Immature natural killer cell (primary cell): ENCODE measurements at places on chromosomes 5 and 9.

GRCh38 chr5:67085616-67086015 is 111.0 kb downstream of the CD180 start:
- no peak for DNase-seq

DNA sequence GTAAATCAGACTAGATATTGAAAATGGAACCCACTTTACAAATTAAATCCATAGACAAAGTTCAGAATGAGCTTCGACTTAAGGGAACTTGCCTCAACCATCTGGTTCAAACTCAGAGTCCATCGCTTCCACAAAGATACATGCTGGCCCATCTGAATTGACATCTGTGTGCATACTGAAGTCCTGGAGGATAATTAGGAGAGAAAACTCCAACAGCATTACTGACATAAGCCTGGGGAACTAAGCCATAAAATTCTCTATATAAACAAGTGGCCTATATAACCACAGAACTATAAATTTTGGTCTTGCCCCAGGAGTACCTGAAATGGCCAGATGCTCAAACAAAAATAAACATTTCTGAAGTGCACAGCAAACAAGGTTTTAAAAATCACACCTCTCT is 94.4 kb downstream of the IZUMO3 start:
- DNase-seq, result no peak

- no peak for DNase-seq
Observed at GRCh38 chr5:179269781-179270543, 75.3 kb downstream of the ADAMTS2 start.

DNA sequence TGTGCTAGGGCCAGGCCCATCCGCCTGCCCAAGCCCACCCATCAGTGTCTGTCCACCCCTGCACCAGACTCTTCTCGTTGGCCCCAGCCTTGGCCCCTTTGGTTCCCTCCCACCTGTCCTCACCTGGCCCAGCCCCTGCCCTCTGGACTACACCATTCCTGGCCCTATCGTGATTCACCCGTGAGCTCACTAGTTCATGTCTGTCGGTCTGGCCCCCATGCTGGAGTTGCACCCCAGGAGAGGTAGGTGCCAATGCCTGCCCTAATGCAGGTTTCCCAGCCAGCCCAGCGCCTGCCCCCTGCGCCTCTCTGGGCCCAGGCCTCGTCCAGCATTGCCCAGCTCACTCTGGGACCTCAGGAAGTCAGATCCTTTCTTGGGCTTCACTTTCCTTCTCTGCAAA is 115.4 kb upstream of the LMX1B start:
- no peak for DNase-seq

GRCh38 chr5:172897481-172898217 is 61.6 kb upstream of the RPL26L1 start:
- DNase-seq, result peak; percentile 19

- no peak for DNase-seq
Observed at GRCh38 chr5:145072889-145073288, 762.3 kb downstream of the PRELID2 start.

DNA sequence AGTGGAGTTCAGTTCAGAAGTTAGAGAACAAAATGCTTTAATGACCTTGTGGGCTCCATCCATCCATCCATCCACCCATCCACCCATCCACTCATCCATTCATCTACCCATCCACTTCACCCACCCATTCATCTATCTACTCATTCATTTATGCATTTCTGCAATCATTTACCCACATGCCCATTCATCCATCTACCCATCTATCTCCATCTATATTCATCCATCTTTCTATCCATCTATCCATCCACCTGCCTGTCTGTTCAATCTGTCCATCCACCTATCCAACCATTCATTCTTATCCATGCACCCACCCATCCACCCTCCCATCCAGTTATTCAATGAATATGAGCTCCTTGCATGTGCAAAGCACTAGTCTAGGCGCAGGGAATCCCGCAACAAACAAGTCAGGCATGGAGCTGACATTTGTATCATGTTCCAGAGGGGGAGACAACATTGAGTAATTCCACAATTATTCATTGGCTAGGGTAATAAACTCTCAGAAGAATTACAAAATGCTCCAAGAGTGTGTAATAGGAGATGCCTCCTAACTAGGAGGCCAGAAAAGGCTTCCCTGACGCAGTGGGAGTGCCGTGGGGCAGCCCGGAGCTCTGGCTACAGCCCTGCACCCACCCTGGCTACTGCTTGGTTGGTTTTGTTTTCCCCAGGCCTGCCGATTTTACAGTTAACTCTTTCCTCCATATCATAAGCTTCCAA is 211.2 kb downstream of the NXNL2 start:
- DNase-seq, result no peak

DNA sequence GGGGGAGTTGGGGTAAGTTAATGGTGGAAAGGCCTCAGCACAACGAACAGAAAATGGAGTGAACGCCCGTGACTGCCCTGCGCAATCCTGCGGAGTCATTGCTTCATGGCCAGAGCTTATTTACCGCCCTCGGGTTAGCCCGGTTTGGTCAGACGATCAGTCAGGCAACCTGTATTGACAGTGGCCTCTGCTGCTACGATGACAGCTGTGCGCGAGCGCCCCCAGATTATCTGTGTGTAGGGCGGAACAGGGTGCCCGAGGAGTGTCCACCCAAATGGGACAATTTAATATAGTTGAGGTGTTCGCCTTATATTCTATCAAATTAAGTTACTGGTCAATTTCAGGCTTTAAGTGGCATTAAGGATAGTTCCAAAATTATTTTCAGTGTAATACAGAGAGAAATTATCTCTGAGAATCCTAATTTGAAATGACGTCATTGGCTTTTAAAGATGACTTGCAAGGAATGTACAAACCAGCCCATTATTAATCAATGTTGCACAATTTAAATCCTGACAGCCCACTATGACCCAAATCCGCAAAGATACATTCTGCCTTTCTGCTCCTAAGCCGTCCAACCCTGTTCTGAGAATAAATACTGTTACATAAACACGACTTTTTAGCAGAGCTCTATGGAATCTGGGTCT is 879 bp upstream of the UBQLN1 start:
- peak; percentile 66 for DNase-seq

DNA sequence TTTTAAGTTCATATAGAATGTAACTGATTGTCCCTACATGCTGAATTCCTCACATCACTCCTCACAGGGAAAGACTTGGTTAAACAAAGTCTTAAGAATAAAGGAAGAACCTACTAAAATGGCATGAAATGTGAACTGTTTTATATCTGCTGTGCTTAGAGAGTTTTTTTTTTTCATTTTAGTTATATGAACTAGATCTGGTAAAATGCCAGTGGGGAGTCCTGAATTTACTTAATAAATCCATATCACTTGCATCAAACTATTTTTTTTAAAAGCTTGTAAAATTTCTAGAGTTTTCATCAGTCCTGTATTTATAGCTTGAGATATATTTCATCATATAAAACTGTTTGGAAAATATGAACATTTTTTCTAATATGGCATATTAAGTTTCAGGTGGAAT is 1528.6 kb downstream of the EFNA5 start:
- DNase-seq, result no peak

GRCh38 chr9:129334105-129334935 is 156.3 kb upstream of the IER5L start:
- no peak for DNase-seq

DNA sequence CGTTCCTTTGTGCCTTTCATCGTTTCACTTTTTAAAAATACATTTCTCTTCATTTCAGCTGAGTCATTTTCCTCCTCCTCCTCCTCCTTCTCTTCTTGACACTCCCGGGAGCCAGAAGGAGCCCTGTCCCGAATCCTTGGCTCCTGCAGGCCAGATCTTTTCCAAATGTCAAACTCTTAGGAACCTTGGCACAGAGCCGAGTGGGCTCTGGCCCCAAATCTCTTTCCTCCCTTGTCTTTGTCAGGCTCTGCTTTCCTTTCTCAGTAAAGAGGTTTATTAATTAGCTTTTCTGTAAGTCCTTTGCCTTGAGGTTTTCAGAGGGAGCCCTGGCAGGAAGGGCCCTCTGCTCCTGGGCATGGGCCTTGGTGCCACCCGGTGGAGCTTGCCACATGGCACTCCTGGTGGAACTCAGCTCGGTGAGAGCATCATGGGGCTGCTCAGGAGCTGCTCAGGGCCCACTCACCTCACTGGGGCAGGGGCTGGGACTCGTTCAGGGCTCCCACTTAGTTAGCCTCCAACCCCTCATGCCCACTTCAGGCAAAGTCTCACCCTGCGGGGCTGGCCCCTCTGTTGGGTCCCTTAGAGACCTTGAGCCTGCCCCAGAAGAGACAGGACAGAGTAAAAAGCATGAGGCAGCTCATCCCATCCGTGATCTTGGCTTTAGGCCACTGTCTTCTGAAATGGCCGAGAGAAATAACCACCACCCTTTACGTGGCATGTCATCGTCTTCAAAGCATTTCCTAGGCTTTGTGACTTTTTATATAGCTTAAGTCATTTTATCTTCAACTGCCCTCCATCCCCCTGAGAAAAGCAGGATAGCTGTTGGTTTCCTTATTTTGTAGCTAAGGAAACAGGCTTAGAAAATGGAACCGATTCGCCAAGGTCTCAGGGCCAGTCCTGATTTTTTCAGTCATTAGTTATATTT is 17.1 kb downstream of the STC2 start:
- no peak for DNase-seq

DNA sequence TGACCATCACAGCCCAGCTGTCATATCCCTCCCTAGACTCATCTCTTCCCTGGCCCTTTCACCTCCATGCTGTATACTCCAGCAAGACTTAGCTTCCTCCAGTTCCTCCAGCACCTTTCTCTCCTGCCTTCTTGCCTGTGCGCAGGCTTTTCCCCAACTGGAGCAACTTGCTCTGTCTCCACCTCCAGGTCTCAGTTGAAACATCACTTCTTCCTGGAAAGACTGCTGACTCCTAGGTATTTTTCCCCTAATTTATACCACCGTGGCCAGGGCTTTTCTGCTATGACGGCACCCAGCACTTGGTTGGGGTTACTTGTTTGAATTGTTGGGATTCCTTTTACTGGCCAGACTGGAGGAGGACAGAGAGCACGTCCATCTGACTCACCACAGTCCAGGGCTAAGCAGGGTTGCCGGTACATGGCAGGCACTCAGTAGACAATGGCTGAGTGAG is 67.5 kb downstream of the KCNIP1 start:
- DNase-seq, result no peak

DNA sequence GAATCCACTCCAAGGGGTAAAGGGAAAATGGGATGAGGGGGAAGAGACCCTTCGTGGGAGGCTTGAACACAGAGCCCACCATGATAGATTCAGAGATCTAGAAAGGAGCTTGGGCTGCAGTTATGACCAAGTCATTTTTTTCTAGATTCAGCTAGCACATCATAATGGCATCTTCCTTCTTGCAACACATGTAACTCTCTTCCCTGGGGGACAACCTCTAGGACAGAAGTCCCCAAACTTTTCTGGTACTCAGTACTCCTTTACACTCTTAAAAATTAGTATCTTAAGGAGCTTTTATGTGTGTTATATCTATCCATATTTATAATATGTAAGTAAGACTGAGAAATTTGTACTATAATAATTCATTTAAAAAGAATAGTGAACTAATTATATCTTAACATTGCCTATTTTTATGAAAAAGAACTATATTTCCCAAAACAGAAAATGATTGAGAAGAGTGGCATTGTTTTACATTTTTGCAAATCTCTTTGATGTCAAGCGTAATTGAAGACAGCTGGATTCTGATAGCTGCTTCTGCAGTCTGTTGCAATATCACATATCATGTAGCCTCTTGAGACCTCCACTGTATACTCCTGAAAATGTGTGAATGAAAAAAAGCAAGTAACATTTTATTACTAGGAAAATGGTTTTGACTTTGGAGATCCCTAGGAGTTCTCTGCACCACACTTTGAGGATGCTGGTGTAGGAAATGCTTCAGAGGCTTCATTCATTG is 875 bp downstream of the ACO1 start:
- DNase-seq, result no peak

- no peak for DNase-seq
Observed at GRCh38 chr9:87629104-87629503, 96.8 kb upstream of the CTSL start.

DNA sequence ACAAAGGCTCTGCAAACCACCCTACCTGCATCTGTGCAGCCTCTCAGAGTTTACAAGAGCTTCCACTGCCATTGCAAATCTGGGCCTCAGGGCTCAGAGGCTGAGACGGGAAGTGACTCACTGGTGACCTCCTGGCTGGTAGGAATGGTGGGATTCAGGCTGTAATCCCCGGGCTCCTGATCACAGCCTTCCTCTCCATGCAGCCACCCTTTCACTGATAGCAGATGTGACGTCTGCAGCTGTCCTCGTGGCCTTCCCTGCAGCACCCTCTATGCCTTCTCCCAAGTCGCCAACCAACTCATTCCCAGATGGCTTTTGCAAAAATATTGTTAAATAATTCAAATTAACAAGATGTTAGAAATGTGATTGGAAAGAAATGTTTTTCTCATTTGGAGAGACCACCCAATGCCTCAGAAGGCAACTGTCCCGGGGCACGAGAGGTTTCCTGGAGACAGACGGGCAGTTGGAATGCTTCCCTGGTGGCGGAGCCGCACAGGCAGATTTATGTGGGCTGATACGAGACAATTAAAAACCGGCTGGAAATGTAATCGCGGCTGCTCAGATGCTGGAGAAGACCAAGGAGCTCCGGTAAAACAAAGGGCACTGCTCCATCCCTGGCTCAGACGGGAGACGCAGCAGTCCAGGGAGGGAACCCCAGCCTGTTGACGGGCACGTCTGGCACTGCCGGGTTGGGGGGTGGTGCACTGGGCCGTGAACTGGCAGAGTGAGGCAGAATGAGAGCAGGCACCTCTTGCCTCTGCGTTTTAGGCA is 34.4 kb upstream of the SLC25A51 start:
- DNase-seq, result no peak

DNA sequence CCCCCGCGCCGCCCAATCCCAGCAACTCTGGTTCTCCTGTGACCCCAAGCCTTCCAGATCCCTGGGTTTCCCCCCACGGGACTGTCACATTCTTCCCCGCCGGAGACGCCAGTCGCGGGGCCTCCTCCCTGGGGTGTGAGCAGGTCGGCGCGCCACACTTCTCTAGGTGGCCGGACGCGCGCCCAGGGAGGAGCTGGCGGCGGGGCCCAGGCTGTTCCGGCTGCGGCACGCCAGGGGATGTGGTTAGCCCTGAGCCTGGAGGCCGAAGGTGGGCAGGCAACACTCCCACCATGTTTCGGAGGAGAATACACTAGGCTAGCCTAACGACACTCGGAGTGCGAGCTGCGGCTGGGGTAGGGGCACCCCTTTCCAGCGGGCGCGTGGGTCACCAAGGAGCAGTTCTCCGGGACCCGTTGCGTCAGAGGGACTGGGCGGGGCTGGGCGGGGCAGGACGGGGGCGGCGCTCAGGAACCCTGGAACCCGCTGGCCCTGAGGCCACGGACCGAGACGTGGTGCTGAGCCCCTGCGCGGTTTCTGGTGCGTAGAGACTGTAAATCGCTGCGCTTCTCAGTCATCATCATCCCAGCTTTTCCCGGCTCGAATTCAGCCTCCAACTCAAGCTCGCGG is at the start of gene SLC27A6:
TSS of gene SLC27A6 (plus strand) at position 478 of the 627 bp plus-strand sequence. CDS start 650 bp downstream, outside the sequence.
- DNase-seq, result no peak

DNA sequence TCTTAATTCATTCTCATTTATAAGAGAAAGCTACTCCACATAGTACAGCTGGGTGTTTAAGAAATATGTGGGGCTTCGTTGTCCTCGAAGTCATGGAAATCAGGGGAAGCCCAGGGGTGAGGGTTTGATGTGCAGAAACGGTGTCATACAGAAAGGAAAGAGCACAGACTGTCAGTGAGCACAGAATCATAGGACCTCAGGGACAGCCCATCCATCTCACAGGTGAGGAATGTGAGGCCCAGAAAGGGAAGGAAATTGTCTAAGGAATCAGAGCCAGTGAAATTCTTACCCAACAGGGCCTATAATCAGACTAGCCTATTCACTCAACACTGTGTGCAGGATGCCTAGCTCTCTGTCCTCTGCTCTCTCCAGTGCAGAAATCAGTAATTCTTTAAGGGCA is 535.6 kb downstream of the SPOCK1 start:
- no peak for DNase-seq
